ENCODE measurements at places on chromosomes 16 and 17.

- no peak for DNase-seq
Measured at GRCh38 chr17:82659886-82660285, 11.6 kb upstream of the WDR45B start.

DNA sequence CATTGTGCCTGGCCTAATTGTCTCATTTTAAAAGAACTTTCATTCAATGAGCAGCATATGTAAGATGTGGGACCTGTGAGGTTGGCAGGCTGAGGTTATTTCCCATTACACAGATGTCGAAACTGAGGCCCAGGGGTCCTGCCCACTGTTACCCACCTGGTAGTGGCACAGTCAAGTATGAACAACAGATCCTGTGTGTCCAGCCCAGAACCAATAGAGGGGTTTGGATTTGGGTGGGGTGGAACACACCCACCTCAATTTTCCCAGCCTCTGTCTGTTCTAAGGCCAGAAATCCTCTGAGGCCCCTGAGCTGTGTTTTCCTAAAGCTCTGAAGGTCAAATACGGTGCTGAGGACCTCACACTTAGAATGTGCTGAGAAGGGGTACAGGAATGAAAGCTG lies 179.5 kb downstream of the XYLT1 start:
- DNase-seq: no peak

- DNase-seq: no peak
Measured at GRCh38 chr17:30823421-30823820, 1.1 kb downstream of the CRLF3 start.

DNA sequence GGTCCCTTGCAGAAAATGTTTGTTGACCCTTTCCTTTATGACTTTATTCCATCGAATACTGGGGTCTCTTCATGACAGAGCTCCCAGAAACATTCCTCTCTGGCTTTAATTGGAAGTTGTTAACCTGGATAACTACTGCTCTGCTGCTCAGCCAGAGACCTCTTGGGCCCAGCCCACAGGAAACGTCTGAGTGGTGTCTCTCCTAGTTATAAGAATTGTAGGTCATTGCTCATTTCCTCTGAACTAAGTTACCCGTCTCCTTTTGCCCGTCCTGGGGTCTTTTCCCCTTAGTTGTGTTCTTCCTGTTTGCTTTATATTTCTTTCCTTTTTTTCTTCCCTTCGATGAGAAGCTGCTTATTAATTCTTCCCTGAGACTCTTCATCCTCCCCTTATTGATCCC lies 9.0 kb downstream of the MAP2K6 start:
- DNase-seq: no peak

GRCh38 chr17:57597531-57598453 lies 147.3 kb downstream of the CCDC182 start:
- peak; percentile 13 for DNase-seq

- no peak for DNase-seq
Measured at GRCh38 chr17:17978481-17979424, 6.1 kb downstream of the DRC3 start.

Data from GOT3 (cell line).